ENCODE measurements at places on chromosomes 7 and 10.

GRCh38 chr10:78774614-78774998 lies 294.2 kb upstream of the ZMIZ1 start:
- no peak for DNase-seq

DNA sequence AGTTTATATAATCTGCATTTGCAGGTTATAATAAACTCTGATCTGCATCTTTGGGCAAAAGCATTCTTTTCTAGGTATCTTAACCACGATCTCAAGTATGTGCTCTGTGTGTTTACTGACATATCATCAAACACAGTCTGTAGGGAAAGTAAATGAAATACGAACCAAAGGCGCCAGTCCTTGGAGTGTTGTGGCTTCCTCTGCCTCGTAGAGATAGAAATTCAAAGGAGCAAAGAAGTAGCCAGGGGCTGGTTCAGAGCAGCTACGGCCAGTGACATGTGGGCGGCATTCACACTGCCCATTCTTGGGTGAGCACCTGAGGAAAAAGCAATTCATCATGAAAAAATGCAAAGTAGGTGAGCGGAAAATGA lies 38.7 kb downstream of the LAMB4 start:
- DNase-seq = no peak

DNA sequence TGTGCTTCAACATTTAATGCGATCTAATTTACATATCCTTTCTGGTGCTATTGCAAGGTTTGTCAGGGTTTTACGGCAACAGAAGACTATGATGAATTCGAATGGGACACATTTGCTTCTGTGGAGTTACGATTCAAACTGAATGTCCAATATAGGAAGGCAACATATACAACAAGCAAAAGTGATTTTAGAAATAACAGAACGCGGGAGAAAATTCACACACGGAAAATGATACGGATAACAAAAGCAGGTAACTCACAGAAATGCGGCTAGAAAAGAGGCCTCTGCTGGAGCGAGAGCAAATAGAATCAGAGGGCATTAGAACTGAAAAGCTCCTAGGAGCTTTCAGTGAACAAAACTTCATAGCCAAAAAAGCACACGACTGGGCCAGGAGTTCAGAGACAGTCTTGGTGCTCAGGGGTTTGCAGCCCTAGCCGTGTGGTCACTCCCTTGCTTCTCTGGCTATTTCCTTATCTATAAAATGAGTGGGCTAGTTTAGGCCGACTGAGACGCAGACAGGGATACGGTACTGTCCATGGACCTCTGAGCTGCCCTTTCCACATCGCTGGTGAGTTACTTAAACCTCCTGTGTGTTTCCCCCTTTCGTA lies 557 bp upstream of the TAX1BP1 start:
- DNase-seq = no peak

DNA sequence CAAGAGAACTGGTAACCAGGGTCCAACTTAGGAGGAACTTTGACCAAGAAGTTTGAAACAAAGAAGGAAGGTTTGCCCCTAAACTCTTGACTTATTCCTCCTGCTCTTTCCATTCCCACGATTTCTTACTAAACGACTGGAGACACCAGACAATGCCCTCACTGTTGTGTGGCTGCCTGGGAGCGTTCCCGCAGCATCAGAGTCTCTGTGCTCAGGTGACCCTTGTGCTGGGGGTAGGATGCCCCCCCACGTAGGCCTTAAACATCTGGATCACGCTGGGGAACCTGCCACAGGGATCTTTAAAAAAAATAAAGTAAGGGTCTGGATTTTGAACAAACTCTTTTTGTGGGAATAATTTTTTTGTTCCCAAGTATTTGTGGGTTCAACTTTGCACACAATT lies 30.1 kb upstream of the CTBP2 start:
- DNase-seq = no peak

- DNase-seq = no peak
Measured at GRCh38 chr10:44788147-44789129, 122.7 kb upstream of the TMEM72 start.

- DNase-seq = no peak
Measured at GRCh38 chr10:24554036-24554435, 169.7 kb downstream of the ARHGAP21 start.

GRCh38 chr7:84735011-84735410 lies 451.8 kb downstream of the SEMA3D start:
- no peak for DNase-seq

GRCh38 chr10:71804077-71804476 lies 30.8 kb upstream of the VSIR start:
- no peak for DNase-seq

GRCh38 chr7:155412416-155413253 lies 45.3 kb upstream of the EN2 start:
- DNase-seq = peak; percentile 63

DNA sequence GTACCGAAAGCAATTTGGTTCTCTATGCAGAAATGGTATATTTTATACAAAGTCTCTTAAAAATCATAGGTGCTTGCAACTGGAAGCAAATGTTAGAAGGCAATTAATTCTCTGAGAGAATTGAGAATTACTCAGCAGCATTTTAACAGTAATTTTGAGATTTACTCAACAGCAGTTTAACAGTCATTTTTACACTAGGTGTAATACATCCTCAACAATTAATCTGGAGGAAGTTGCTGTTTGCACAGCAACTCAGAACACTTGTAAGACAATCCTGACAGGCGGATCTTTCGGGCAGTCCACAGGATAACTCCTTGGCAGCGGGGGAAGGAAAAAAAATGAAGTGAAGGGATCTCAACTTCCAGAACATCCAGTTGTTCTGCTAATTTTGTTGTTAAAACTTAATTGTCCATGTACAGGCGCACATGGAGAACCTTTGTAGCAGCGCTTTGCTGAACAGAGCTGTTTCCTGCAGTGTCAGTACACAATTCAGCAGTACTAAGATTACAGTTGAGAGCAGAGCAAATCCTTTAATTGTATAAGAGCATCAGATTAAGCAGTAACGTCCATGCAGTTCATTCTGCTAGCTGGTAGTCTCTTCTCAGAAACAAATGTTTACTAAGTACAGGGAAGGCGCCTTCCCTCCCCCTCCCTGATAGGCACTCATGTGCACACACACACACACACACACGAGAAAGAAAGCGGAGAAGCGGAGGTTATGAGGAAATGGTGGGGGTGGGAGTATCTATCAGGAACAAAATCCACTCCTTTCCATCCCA lies 43.8 kb downstream of the ENO4 start:
- DNase-seq = no peak

GRCh38 chr10:36942616-36943015 lies 182.8 kb upstream of the ANKRD30A start:
- no peak for DNase-seq

GRCh38 chr10:87739703-87740102 lies 78.3 kb downstream of the ATAD1 start:
- DNase-seq = no peak

GRCh38 chr7:157434701-157435100 lies 97.9 kb downstream of the DNAJB6 start:
- no peak for DNase-seq

DNA sequence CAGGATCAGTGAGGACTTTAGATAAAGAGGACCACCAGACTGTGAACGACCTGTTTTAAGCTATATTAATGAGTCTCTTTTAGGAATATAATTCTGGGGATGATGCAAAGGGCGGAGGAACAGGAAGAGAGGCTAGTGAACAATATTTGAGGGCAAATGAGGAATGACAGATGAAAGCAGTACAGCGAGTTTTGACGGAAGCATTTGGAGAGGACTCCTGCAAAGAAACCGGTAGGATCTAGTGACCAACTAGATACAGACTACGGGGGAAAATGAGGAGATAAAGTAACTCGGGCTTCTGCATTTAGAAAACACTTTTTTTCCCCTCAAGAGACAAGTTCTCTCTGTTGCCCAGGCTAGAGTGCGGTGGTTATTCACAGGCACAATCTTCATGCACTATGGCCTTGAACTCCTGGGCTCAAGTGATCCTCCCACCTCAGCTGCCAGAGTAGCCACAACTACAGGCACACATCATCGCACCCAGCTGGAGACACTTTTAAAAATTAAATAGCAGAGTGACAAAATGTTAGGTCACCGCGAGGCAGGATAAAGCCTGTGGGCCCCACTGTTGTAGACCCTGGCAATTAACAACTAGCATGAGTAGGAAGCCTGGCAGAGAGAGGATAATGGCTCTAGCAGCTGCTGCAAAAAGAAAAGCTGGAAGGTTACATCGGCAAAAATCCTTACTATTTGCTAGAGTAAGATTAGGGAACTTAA lies 143.2 kb downstream of the SRPK2 start:
- DNase-seq = no peak

DNA sequence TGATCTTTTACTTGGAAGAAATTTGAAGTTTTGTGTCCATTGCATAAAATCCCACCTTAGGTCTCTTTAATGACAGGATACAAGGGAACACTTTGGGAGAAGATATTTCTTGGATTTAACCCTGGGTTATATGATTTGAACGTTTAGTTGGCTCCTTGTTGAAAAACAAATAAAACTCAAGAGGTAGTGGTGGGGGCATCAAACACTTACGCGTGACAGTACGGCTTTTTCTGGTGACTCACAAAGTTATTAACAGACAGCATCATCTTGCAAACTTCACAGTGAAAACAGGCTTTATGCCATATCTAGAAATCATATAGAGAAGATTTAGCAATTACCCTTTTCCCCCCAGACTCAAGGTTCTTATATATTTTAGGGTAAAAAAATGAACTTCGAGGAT lies 699 bp downstream of the NRAP start:
- DNase-seq = no peak

- DNase-seq = no peak
Measured at GRCh38 chr7:140610204-140611165, 30.1 kb downstream of the DENND2A start.

- no peak for DNase-seq
Measured at GRCh38 chr7:99224899-99225265, 17.0 kb upstream of the KPNA7 start.

- no peak for DNase-seq
Measured at GRCh38 chr7:68063171-68063570, 1066.5 kb downstream of the TYW1 start.

GRCh38 chr10:28432210-28432676 lies 100.7 kb upstream of the WAC start:
- peak; percentile 52 for DNase-seq

DNA sequence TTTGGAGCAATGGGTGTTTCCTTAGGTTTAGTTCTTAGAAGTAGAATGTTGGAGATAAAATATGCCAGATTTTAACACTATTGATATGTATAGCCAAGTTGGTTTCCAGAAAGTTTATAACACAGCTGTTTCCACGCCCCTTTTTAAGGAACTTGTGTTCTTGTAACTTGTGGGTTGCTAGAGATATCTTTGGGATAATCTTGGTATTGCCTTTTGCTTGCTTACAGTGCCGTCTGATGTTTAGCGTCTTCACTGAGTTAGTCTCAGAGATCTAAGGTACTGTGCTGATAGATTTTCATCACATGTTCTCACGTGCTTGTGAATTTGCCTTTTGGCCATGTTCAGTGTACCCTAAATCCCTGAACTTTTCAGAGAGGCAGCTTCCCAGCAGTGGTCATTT lies 12.4 kb downstream of the TMEM248 start:
- no peak for DNase-seq

DNA sequence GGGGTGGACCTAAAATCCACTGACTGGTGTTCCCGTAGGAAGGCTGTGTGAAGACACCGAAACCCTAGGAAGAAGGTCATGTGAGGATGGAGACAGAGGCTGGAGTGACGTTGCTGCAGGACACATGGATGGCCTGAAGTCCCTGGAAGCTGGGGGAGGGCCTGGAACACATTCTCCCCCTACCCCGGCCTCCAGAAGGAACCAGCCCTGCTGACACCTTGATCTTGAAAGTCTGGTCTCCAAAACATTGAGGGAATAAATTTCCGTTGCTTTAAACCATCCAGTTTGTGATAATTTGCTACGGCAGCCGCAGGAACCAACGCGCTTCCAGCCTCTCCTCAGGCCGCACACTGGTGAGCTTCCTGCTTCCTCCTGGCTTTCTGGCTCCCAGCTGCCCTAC lies 288.2 kb downstream of the GLRX3 start:
- no peak for DNase-seq

DNA sequence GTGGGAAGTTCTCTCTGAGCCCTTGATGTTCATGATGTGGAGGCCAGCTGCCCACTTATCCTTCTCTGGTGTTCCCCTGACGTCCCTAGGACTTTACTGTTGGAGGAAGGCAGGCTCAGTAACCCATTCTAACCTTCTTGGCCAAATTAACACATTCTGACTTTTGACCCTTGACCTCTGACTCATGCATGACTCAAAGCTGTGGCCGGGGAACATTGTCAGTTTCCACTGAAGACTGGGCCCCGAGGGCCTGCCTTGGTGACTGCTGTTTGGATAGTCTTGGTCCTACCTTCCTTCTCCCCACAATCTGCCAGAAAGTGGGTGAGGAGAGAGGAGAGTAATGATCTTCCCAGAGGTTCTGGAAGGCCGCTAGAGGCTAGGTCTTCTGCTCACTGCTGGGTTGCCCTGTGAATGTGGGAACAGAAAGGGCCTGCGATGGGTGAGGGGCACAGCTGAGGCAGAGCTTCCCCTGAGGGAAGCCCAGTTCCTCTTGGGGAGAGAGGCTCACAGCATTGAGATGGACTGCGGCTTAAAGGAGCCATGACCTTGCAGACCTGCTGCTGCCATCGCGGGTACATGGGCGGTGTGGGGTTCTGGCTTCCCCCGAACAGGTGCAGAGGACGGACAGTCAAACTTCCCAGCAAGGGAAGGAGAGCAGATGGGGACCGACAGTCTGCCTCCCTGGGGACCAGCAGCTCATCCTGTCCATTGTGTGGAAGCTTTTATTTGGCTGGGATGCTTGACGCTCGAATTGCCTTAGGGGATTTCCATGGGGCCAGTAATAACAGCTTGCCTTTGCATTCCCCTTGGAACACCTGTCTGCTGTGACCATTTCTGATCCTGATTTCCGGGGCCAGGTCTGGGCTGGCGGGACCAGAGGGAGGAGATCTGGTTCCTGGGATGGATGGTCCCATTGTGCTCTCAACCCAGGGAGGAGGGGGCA lies 43.8 kb downstream of the ADAMTS14 start:
- no peak for DNase-seq

- DNase-seq = no peak
Measured at GRCh38 chr7:108307194-108307593, 149.0 kb downstream of the NRCAM start.

- DNase-seq = no peak
Measured at GRCh38 chr7:37915438-37915837, 1.2 kb downstream of the SFRP4 start.

DNA sequence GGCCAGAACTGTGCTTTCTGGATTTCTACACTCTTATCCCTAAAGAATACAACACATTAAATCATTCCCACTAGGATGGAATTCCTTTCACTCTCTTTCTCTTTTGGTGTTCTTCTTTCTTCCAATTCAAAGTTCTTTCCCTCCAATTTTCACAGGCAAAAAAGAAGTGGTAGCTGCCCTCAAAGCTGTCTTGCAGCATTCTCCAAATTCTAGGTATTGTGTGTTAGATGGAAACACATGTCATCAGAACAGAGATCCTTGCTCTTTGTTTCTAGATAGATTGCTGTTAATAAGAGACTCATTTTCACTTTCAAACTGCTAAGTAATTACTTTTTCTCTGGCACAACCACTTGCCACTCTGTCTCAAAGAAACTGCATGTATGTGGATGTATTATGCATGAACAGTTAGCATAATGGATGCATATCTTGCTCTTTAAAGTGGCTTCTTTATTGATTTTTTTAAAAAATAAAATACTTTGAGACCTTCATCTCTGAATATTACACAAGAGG lies 31.0 kb downstream of the SHTN1 start:
- no peak for DNase-seq

- no peak for DNase-seq
Measured at GRCh38 chr10:125799451-125800182, 23.4 kb downstream of the UROS start.

- DNase-seq = no peak
Measured at GRCh38 chr7:90759710-90760109, 163.6 kb downstream of the CDK14 start.

All from activated T-cell treated with anti-CD3 and anti-CD28 coated beads, Interleukin-2, amount 50 U/mL, for 24 hours (primary cell).